CD4-positive, alpha-beta memory T cell (primary cell): ENCODE measurements at places on chromosomes 2 and 18. TPM values are rescaled to one million over a fixed set of nuclear protein-coding genes. Genes with fewer than 3 reads are reported as not detected.

- H3K36me3 ChIP-seq: peaks cover 9% of the 10 kb centered on the region
- H3K27me3 ChIP-seq: no peaks in the 10 kb centered on the region
- H3K27ac ChIP-seq: peak overlapping the region; percentile 50
- H3K4me1 ChIP-seq: peaks cover 13% of the 10 kb centered on the region
Observed at GRCh38 chr2:171688129-171688465, 828 bp downstream of the DYNC1I2 start.

- no peaks in the 10 kb centered on the region for H3K4me1 ChIP-seq
- no peak overlapping the region for H3K27ac ChIP-seq
- H3K4me3 ChIP-seq: no peak overlapping the region
- no peaks in the 10 kb centered on the region for H3K36me3 ChIP-seq
Observed at GRCh38 chr18:22734791-22735627, 198.1 kb upstream of the RBBP8 start.

DNA sequence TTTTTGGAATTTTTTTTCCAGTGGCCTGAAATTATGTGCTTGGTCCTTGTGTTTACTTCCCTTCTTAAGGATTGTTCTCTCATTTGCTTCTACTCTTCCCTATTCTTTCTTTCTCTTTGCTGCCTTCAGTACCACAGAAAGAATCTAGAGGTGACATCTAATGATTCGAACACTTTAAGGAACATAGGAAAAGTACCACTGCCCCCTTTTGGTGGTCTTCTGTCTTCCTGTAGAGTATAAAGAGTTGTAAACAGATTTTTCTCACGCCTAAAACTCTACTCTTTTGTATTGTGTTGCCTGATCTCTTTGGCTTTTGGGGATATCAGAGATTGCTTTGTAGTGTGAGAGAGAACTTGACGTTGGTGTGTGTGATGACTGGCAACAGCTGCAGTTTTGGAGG is 7.0 kb upstream of the SCTR start:
- H3K4me3 ChIP-seq: no peak overlapping the region
- DNase-seq: no peak
- H3K36me3 ChIP-seq: no peaks in the 10 kb centered on the region
- H3K4me1 ChIP-seq: no peaks in the 10 kb centered on the region
- H3K27me3 ChIP-seq: no peaks in the 10 kb centered on the region

GRCh38 chr2:62785810-62786597 is 80.5 kb downstream of the EHBP1 start:
- H3K27me3 ChIP-seq: no peaks in the 10 kb centered on the region
- H3K4me1 ChIP-seq: no peaks in the 10 kb centered on the region
- no peaks in the 10 kb centered on the region for H3K36me3 ChIP-seq
- no peak for DNase-seq

DNA sequence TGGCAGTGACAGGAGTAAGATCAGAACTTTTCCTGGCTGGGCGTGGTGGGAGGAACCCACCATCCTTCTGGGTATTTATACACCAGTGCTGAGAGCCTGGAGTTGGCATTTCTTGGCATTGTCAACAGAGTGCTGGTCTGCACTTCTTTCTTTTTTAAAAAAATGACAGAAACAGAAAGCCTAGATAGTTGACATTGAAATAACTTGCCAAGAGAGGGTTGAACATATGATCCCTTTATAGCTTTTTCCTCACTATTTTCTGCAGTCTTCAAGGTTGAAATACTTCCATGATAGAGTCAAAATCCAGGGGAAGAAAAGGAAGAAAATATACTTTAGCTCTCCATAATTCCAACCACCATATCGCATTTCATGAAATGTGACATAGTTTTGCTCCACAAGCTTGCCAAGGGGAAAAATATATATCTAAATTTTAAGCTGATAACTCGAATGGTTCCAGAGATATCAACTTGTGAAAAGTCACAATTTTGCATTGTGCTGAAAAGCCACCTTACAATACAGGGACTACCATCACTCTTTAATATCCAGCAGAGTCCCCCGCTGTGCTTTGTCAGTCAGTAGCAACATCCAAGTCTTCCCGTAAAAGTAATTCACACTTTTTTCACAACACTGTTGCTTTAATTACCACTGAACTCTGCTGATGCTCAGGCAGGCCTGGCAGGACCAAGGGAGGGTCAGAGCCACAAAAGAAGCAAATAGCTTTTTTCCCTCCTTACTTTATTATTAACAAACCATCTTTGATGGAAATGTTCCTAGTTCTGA is 764.9 kb upstream of the FANCL start:
- H3K4me3 ChIP-seq: no peak overlapping the region
- H3K27me3 ChIP-seq: no peaks in the 10 kb centered on the region
- no peaks in the 10 kb centered on the region for H3K4me1 ChIP-seq
- no peaks in the 10 kb centered on the region for H3K36me3 ChIP-seq

The SCYGR7 gene
- not detected for total RNA-seq

The DBI gene
- 44.7 TPM for total RNA-seq

The MC5R gene
- not detected for total RNA-seq
